Natural killer cell treated with Interleukin-12 subunit alpha and Interleukin-12 subunit beta and Interleukin-15 and Interleukin-18, amount 100 ng/mL, for 72 hours (primary cell): ENCODE measurements at places on chromosomes 5 and 9.

- no peak for DNase-seq
Measured at GRCh38 chr5:34736445-34737115, 80.5 kb downstream of the RAI14 start.

DNA sequence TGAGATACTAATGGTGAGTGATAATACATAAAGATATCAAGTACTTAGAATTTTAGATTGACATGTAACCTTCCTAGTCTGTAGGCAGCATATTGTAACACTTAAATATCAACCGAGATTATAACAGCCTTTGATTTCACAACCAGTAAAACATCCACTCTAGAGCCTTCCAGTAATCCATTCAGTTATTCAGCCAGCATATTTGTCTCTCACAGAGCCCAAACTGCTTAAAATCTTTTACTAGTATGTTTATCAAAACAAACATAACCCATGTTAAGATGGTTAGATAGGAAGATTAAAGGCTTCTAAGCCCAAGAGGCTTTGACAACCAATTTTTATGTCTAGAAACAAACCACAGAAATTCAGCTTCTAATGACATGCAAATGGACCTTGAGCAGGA is 177.9 kb upstream of the FST start:
- no peak for DNase-seq

- no peak for DNase-seq
Measured at GRCh38 chr9:75482566-75482965, 394.3 kb downstream of the OSTF1 start.

DNA sequence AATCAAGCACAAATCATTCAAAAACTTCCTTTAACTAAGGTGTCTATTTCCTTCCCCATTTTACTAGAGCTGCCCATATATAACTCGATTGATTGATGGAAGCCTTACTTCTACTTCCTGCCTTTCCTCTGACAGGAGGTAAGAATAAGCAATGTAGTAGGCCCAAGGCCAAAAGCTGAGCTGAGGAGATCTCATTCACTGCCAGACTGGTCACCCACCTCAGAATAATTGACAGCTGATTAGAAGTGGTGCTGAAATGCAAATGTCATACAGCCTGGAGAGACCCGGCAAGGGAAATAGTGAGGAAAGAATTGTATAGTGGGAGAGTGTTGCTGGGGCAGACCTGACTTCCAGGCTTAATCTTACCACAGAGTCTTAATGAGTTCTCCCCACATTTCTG is 239.9 kb downstream of the SAXO1 start:
- DNase-seq, result no peak

DNA sequence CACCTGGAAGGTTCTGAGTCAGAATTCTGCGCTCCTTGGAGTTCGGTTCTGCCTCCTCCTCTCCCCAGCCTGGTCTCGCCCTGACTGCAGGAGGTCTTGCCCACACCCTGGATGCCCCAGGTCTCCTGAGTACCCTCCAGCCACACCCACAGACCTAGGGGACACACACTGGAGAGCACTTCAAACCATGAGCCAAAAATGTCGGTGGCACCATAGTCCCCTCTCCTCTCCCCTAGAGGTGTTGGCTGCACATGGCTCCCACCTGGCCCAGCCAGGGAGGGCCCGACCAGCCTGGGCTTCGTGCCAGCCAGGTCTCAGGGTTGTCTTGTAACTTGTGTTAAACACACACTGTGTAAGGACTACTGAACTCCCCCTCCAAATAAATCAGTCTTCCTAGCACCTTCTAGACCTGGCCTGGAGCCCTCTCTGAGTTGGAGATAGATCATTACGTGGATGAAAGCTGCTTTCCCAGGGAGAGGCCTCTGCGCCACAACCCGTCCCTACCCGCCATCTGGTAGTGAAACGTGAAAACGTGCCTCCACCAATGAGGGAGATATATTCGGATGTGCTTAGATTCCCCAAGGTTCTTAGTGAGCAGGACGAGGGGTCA is 49.9 kb upstream of the CTSL start:
- DNase-seq, result no peak

- no peak for DNase-seq
Measured at GRCh38 chr5:176481711-176482110, 33.5 kb downstream of the FAF2 start.

DNA sequence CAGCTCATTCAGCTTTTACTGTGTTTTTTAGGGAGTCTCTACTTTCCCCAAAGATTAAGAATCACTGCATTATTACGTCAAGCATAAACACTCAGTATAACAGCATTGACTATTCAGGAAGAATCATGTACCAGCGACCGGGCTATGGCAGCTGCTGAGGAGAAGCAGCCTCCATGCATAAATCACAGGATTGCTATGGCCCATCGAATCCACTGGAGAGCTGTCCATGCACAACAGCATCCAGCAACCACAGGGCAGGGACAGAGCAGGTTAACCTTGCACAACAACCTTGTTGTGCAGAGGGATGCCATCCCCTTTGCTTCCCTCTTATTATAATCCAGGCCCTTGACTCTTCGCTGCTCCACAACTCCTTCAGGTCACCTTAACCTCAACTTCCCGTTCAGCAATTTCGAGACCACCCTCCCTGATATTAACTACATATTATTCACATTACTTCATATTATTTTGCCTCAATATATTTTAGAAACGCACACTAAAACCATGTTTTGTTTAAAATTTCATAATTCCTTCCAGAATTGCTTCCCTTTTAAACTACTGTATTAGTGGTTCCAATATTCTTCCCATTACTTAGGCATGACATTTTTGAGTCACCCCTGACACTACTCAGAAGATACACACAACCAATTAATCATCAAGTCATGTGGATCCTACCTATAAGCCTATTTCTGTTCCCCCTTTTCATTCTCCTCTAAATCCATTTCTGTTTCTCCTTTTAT is 991 bp downstream of the IARS1 start:
- no peak for DNase-seq

- peak; percentile 12 for DNase-seq
Measured at GRCh38 chr9:113631871-113632665, 168.5 kb downstream of the RGS3 start.

GRCh38 chr9:24901319-24901718 is 355.6 kb upstream of the IZUMO3 start:
- DNase-seq, result no peak

- DNase-seq, result no peak
Measured at GRCh38 chr5:95803271-95804148, 19.0 kb downstream of the GLRX start.

DNA sequence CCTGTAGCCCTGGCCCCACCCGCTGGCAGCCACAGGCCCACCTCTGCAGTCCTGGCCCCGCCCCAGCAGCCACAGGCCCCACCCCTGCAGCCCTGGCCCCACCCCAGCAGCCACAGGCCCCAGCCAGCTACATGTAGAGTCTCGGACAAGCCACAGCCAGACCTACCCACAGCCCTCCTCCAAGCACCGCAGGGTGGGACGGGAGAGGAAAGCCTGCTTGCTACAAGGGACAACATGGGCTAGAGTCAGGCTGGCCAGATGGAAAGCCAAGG is 49.5 kb upstream of the SARDH start:
- DNase-seq, result no peak

DNA sequence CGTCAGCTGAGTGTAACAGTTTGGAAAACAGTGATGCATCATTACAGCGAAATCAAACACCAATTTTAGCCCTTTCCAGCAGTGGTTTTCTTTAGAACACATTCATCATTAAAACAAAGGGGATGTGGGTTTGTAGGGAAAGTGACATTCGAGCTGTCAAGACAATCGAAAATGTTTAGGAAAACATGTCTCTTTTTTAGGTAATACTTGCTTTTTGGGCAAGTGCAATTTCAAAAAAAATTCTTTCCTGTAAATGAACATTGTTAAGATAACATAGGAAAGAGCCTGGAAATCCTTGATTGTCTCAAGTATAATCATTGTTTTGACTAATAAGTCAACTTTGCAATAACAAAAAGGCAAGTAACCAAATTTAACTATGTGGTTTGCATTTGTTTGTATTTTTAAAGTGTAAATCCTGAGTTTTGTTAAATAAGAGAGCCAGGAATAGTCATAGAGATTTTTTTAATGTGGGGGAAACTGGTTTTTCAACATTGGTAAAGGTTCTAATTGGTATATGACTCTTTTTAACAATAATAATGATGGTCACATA is 182.5 kb downstream of the TTLL11 start:
- DNase-seq, result no peak

DNA sequence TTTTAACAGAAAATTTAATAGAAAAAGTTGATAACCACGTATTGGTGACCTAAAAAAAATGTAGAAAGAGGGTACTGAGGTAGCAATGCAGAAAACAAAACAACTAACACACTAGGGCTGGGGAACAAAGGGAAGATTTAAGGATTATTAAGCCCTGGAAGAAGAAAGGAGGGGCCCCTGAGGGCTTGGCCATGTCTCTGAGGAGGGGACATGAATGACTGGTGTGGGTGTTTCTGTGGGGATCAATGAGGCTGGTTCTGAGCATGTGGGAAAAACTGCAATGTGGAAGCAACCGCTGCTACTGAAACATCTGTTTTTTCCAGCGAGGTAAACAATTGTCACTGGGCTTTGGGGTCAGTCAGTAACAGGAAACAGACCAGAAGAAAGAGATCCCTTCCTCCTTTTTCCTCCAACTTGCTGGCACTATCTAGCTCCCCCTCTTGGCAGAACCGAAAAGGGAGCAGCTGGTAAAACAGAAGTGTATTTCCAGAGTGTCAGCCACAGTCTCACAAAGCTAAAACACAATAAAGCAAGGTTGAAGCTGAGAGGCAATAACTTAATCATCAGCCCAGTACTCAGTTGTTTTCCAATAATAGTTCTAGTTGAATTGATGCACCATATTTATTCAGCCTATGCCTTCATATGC is 48.3 kb downstream of the ATPSCKMT start:
- DNase-seq, result no peak

DNA sequence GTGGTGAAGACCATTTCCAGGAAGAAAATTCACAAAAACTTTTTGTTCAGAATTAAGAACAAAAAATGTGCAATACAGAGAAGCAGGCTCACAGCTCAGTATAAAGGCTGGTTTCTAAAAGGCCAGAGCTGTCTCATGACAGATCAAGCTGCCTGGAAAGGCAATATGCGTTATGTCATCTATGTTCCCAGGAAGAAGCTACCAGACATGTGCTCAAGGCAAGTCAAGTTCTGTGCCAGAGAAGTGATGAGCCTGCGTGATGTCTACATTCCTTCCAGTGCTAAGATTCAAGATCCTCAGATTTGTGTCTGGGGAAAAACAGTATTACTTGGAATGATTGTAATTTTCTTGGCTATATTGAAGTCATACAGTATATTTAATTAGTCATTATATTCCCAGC is 104.3 kb downstream of the PDE4D start:
- no peak for DNase-seq

GRCh38 chr5:159463590-159464321 is 133.5 kb upstream of the IL12B start:
- DNase-seq, result no peak

- DNase-seq, result peak; percentile 91
Measured at GRCh38 chr9:136728080-136728547, 14.6 kb downstream of the LCN10 start.

DNA sequence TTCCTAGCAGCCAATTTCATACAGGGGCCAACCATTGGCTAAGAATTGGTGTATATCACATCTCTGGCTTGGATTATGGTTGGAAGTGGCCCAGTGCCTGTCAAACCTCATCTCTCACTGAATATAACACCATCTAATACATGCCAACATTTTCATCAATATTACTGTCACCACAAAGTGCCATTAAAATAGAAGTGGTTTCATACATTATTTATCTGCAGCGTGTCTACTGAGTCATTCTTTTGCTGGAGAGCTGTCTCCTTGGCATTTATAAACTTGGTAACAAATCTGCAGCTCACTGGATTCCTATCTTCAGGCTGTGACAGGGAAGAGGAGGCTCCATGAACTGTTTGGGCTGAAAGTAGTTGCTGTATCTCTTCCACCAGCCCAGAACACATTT is 70.9 kb downstream of the PTTG1 start:
- no peak for DNase-seq

GRCh38 chr5:464446-464842 is 21.5 kb downstream of the EXOC3 start:
- DNase-seq, result no peak

GRCh38 chr5:128674837-128675446 is 136.9 kb upstream of the FBN2 start:
- DNase-seq, result no peak

DNA sequence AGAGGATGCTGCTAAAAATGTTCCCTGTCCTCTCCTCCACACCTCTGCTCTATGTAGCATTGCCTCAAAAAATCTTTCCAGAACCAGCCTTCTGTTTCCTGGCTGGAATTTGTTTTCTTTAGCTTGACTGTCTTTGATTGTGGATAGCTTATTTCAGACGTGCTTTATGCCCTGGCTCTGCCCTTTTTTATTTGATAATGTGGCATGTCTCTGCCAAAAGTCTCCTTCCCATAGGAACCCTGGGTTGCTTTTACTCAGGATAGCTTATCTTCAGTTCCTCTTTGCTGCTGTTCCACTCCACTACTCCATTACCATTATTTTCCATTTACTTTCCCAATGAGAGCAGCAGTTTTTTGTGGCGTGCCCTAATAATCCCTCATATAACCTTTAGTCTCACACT is 885 bp upstream of the TMEM252 start:
- DNase-seq, result no peak

DNA sequence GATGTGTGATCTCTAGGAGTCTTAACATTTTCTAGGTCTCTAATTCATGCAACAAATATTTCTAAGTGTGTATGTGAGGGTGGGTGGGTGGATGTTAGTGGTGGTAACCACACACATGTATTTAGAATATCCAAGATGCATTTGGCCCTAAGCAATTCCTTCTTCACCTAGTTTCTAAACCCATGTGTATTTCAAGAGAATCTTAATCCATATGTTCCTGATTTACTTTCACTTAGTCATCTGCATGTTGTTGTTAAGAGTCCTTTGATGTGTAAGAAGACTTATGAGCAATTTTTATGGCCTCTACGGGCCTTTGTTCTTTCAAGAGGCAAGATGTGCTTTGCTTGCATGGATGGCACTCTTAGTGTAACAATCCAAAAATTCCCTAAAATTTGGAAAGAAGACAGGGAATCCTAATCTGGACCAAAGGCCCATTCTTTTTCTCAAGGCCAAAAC is 282.6 kb downstream of the SPATA31D1 start:
- DNase-seq, result no peak

- no peak for DNase-seq
Measured at GRCh38 chr9:138052322-138052615, 174.7 kb downstream of the CACNA1B start.

DNA sequence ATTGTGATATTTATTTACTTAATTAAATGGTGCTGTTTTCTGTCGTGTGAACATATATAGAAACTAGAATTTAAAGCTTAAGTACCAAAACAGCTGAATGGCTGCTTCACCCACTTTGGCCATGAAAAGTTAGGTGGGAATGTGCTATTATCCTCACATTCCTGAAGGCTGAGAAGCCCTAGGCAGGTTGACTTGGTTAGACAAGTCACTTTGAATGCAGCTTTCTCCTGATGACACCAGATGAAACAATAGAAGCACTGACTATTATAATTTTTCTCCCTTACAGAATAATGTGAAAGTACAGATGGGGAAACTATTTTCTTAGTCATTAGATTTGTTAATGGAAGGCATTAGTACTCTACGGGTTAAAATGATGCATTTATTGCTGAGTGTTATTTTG is 65.1 kb upstream of the C5orf46 start:
- no peak for DNase-seq

- no peak for DNase-seq
Measured at GRCh38 chr5:43075319-43076293, 35.5 kb upstream of the ANXA2R start.

- no peak for DNase-seq
Measured at GRCh38 chr9:9791611-9792010, 821.2 kb downstream of the PTPRD start.
